ENCODE measurements at places on chromosomes 5 and 9. TPM values are rescaled to one million over a fixed set of nuclear protein-coding genes. Genes with fewer than 3 reads are reported as not detected.
A peak's percentile ranks its signal among the peaks of the same experiment; 100 is the strongest.

DNA sequence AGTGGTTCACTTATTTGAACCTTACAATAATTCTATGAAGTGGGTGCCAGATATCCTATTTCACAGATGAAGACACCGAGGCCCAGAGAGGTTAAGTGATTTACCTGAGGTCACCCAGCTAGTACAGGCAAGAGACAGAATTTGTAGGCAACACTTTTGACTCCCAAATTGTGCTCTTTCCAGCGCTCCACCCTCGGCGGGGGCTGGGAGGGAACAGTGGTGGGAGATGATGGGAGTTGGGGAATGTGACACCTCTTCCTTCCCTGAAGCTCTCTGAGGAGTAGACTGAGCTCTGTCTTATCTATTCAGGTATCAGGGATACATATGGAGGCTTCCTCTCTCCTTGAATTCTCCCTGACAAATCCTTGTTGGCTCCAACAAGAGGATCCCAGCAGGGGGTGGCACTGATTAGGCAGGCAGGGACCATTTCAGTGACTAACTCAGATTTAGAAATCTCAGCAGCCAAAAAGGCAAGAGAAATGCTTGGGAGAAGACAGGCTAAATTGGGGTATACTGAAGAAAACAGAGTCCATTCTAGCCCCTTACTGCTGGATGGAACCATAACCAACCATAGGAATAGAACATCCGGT lies 95.8 kb upstream of the PANK3 start:
- no peak for DNase-seq

NPDC1 gene
- 16.3 TPM for polyA plus RNA-seq

PCDH12 gene
- 16.1 TPM for polyA plus RNA-seq

GRCh38 chr5:173793648-173794548 lies 94.3 kb upstream of the CPEB4 start:
- no peak for DNase-seq

- DNase-seq = no peak
Observed at GRCh38 chr5:180461303-180461702, 32.9 kb upstream of the CNOT6 start.

GRCh38 chr5:137453483-137454080 lies 45.5 kb downstream of the SPOCK1 start:
- peak; percentile 41 for DNase-seq

- peak; percentile 56 for DNase-seq
Observed at GRCh38 chr5:172417983-172418630, 36.2 kb downstream of the SH3PXD2B start.

- DNase-seq = no peak
Observed at GRCh38 chr9:76654051-76654461, 110.2 kb upstream of the PCA3 start.

TMC1 gene
- polyA plus RNA-seq = 0.94 TPM

ADGRD2 gene
- not detected for polyA plus RNA-seq

- DNase-seq = no peak
Observed at GRCh38 chr5:125197321-125197720, 450.9 kb upstream of the ZNF608 start.

- no peak for DNase-seq
Observed at GRCh38 chr5:115555084-115555633, 10.6 kb upstream of the FEM1C start.

- DNase-seq = no peak
Observed at GRCh38 chr5:41182666-41183065, 30.7 kb downstream of the C6 start.

PAPPA gene
- polyA plus RNA-seq = 4.0 TPM

DNA sequence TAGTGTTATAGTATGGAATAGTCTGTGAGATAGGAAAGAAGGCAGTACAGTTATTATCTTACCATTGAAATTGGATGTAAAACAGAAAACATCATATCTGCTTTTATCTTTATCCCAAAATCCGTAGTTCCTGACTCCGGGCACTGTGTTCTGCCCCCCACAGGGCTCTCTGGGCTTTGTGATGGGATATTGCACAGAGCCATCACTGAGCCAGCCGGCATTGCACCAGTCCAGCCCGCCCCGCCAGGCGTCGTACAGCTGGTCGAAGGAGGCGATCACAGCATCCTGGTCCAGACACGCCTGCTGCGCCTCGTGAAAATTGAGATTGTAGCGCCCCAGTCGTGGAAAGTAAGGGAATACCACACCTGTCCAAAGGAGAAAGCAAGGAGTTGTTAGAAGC lies 76.4 kb downstream of the HAPLN1 start:
- DNase-seq = no peak

CDO1 gene
- polyA plus RNA-seq = 30.0 TPM

All from right renal cortex interstitium (tissue), 3 donors.